ENCODE measurements at places on chromosomes 3 and 15.
A peak's percentile ranks its signal among the peaks of the same experiment; 100 is the strongest.

DNA sequence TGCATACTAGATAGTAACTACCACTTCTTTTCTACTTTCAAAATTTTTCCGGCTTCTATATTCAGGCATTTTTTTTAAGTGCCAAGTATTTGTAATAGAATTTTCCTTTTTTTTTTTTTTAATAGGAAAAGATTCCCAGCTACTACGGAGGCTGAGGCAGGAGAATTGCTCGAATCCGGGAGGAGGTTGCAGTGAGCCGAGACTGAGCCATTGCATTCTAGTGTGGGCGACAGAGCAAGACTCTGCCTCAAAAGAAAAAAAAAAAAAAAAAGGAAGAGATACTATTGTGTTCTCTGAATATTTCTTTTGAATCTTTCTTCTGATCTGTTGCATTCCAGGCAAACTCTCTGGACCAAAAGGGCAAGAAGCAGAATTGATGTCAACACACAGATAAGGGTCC, 557.3 kb downstream of the FGF12 start:
- DNase-seq: no peak

GRCh38 chr15:74988007-74988800, 7.2 kb upstream of the SCAMP5 start:
- peak; percentile 59 for DNase-seq

DNA sequence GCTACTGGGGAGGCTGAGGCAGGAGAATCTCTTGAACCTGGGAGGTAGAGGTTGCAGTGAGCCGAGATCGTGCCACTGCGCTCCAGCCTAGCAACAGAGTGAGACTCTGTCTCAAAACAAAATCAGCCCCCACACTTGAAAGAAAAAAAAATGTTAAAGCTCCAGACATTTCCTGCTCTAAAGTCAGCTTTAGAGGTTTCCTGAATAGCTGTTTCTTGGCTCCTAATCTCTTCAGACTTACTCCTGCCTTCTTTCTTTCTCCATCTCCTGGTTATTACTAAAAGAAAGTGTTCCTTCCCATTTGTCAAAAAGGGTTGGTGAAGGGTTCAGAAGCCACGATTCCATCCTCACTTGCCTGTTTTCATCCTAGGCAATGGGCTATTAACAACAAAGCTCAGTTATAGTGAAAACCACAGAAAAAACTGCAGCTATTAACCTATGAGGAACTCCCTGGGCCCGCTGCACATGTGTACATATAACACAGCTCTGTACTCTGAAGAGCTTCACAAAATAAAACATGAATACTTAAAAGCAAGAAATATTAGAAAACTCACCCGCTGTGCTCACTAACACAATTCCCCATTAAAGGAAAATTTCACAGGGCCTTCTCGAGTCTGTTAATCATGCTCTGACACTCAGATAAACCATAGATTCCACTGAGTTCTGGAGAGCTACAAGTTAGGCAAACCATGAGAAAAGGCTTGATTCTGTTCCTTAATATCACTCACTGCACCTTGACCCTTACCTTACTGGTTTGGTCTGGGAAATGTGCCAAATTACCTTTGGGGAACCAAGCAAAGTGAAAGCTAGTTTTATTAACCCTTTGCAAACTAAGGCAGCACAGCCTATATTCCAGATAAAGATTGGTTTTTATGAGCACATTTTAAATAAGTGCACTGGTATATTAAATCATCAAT, 89.9 kb upstream of the TSPAN3 start:
- no peak for DNase-seq

DNA sequence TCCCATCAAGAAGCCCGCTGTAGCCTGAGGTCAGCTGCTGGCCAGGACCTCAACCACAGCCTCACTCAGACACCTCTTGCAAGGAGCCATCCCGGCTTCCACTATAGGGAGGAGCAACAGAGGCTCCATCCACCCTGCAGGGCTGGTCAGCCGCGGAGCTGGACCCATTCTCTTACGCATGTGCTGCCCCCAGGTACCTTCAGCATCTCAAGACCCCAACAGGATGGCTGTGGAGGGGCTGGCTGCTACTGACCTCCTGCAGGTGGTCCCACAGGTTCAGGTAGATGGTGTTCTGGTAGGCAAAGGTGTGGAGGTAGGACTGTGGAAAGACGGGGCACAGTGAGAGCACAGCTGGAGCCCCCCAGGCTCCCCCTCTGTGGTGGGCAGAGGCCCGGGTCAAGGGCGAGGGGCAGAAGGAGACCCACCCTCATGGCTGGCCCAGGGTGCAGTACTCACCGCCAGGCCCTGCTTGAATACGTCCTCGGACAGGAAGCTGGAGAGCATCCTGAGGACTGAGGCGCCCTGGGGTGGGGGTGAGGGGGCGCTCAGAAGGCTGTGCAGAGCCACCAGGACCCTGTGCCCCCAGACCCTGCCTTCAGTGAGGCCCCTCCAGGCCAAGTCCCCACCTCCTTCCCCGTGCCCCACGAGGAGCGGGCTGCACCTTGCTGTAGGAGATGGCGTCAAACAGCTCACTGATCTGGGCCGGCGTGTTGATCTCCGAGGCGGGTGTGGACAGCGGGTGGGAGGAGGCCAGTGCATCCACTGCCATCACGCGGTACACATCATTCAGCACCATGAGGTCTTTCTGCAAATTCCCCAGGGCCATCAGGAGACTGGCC, 11.4 kb downstream of the ANPEP start:
- no peak for DNase-seq

- DNase-seq: peak; percentile 61
Observed at GRCh38 chr3:128727485-128727884, 1.5 kb downstream of the RAB7A start.

GRCh38 chr3:43861635-43862034, 170.9 kb downstream of the ABHD5 start:
- DNase-seq: no peak

DNA sequence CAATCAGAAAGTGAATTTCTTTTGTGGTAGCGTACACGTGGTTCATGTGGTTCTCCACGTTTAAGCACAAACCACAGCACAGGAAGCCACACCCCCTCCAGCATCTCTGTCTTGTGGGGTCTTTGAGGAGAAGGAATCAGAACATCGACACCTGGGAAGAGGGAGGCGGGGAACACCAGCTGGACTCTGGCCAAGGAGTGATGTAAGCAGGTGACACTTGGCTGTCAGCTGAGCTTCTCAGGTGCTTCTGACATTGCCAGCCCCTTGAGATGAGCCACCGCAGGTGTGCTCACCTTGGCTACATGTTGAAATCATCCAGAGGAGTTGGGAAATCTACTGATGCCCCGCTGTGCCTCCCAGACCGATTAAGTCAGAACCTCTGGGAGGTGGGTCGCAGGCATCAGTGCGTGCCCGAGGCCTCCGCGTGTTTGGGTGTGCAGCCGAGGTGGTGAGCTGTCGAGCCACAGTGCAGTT, 85.0 kb downstream of the FAM81A start:
- DNase-seq: no peak

DNA sequence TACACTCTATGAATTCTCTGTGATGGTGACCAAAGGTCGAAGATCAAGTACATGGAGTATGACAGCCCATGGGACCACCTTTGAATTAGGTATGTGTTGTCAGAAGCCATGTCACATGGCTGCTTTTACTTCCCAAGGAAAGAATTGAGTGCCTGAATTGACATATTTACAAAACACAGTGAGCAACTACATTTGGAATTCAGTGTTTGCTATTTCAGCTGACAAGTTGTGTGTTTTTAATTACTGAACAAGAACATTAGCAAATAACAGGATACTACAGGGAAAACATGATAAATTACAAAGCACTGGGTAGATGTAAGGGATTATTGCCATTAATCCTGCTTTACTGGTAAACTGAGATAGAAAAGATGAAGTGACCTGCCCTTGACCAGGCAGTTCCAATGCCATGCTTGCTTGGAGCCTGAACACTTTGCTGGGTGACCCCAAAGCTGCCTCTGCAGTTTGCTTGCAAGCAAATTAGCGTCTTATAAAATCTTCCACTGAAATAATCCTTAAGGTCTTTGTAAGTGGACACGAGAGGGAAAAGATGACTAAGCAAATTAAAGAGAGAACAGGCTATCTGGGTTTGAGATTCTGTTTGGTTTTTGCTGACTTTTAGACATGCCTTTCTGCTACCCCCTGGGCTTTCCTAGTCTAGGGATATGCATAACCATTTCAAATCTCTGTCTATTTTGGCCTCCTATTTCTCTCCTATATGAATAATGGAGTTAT, 98.2 kb downstream of the HCN4 start:
- no peak for DNase-seq

GRCh38 chr3:58084788-58085543, 76.7 kb downstream of the FLNB start:
- no peak for DNase-seq

DNA sequence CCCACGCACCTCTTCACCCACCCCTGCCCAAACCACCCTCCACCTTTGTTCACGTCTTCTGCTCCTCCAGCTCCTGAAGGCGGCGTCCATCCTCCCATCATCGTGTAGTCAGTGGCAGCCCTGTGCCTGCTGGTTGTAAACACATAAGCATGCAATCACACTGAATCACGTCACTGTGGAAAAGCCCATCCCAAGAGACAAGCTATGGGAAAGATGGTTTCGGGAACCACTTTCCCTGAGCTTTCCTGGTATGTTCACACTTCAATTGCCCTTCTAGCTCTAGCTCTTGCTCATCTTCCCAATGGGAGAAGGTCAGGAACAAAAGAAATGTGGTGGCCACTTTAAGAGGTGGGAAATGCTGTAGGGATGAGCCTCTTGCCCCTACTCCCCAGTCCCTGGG, 14.4 kb upstream of the GOLGA8J start:
- DNase-seq: no peak

GRCh38 chr15:84685304-84685703, 27.3 kb upstream of the NMB start:
- DNase-seq: peak; percentile 6

- no peak for DNase-seq
Observed at GRCh38 chr15:89208256-89208655, 13.1 kb downstream of the RLBP1 start.

- DNase-seq: no peak
Observed at GRCh38 chr3:176950743-176951142, 246.5 kb downstream of the TBL1XR1 start.

GRCh38 chr15:73602992-73603391, 30.2 kb downstream of the NPTN start:
- DNase-seq: no peak

DNA sequence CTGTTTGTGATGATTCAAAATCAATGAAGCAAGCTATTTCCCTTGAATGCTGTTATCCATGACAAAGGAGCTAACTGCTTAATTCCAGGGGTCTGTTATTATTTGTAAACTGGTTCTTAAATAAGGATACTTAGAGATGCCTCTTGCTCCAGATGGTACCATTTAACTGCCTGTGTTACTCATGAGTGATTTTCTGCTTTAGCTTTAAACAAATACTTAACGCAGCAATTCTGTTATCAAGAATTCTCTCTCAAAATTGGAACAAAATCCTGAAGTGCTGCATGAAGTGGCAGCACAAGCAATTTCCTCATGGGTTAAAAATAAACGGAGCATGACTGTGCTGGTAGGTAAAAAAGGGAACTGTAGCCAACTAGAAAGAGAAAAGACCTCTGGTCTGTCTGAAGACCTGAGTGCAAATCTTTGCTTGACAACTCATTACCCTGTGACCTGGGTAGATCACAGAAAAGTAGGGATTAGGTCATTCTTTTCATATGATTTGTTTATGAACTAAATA, 62.5 kb upstream of the GBE1 start:
- no peak for DNase-seq

- DNase-seq: peak; percentile 93
Observed at GRCh38 chr3:107240183-107241091, 136.8 kb upstream of the CCDC54 start.

- no peak for DNase-seq
Observed at GRCh38 chr3:14471016-14471415, 68.6 kb downstream of the SLC6A6 start.

- DNase-seq: no peak
Observed at GRCh38 chr15:26562336-26562735, 210.5 kb downstream of the GABRB3 start.

GRCh38 chr3:179453967-179454366, 2.7 kb upstream of the GNB4 start:
- no peak for DNase-seq

GRCh38 chr3:157148196-157148889, 11.6 kb downstream of the CCNL1 start:
- DNase-seq: no peak

- peak; percentile 44 for DNase-seq
Observed at GRCh38 chr15:44593042-44593736, 56.2 kb downstream of the EIF3J start.

- peak; percentile 92 for DNase-seq
Observed at GRCh38 chr3:66428733-66429132, 72.1 kb downstream of the LRIG1 start.

DNA sequence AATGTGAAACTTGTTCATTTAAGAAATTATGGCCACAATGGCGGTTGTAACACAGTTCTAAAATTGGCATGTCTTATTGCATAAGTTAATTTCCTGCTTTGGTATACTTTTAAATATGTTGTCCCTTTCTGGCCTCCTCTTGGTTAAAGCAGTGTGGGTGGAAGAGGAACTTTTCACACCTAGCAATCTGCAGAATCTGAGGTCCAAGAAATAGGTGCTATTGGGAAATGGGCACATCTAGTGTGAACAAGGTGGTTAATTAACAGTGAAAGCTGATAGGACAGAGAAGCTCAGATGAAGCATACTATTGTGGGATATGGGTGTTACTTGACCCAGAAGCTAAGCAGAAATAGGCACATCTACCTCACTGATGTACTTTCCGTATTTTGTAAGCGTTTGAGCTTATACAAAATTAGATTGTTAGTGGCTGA, 10.6 kb downstream of the CMC1 start:
- DNase-seq: no peak

DNA sequence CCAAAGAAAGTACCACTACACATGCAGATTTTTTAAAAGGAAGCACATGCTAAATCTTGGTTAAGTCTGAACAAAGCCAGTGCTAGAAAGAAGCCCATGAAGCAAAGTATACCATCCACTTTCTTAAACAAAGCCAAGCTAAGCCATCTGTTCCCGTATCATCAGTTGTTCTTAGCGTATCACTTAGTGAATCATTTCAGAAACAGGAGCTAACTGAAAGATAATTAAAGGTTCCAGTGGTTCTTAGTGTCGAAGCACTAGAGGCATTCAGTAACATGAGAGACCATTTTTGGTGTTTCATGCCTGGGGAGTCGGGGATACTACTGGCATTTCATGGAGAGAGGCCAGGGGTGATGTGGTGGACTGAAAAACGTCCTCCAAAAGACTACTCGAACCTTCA, 12.8 kb downstream of the UBXN7 start:
- no peak for DNase-seq

- no peak for DNase-seq
Observed at GRCh38 chr3:49535971-49536874, 18.1 kb upstream of the BSN start.

- no peak for DNase-seq
Observed at GRCh38 chr15:52098323-52098722, 14.3 kb downstream of the BCL2L10 start.

GRCh38 chr15:45361878-45362277, 16.5 kb downstream of the GATM start:
- DNase-seq: no peak
